Stimulated activated CD4-positive, alpha-beta T cell treated with anti-CD3 and anti-CD28 coated beads, Interleukin-1b, Interleukin-23, amount 100 ng/mL, for 1 hour (primary cell): ENCODE measurements at places on chromosomes 5 and 9.

GRCh38 chr9:89768051-89768450 is 163.2 kb downstream of the GADD45G start:
- DNase-seq = no peak

DNA sequence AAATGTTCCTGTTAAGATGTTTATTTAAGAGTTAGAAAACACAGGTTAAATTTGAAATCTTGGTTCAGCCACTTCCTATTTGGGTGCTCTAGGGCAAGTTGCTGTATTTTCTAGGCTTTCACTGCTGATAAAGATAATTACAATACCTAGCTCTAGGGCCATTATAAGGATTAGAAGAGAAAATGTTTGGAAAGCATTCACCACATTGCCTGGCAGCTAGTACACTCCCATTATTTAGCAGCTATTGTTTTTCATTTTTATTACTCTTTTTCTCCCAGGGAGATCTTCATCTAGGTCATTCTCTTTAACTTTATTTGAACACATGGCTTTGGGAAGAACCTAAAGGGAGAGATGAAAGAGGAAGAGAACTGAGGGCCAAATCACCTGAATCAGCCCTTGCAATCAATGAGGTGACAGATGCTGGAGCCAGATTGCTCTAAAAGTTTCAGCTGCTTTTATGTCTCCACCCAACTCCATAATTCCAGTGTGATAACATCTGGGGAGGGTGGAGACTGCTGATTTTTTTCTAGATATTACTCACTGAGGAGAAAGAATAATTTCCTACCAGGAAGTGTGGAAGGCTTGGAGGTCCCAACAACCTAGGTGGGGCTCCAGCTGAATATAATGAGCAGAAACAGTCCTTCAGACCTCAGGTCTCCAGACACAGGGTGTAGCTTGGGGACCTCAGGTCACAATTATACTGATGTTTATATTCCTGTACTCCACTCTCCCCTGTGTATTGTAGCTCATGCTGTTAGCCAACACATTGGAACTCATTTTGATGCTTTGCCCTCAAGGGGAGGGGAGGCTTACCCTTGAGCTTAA is 640.0 kb downstream of the RAB3C start:
- no peak for DNase-seq

DNA sequence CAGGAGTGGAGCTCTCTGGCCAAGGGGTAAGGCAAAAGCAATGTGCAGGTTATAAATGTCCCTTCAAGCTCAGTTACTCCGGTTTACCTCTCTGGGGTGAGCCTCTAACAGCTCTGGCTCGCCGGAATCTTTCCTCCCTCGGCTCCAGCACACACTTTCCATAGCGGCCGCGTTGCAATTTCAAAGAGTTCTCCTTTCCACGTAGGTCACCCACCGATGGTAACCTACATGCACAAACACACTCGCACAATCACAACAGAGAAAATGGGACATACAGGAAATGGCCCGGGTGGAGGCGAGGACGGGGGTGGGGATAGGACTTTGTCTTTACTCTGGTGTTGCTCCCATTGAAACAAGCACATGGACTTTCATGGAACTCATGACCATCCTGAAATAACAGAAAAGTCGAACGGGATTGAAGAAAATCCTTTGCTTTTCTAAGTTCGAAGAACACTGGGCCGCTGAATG is 1.2 kb downstream of the LHFPL2 start:
- DNase-seq = no peak

DNA sequence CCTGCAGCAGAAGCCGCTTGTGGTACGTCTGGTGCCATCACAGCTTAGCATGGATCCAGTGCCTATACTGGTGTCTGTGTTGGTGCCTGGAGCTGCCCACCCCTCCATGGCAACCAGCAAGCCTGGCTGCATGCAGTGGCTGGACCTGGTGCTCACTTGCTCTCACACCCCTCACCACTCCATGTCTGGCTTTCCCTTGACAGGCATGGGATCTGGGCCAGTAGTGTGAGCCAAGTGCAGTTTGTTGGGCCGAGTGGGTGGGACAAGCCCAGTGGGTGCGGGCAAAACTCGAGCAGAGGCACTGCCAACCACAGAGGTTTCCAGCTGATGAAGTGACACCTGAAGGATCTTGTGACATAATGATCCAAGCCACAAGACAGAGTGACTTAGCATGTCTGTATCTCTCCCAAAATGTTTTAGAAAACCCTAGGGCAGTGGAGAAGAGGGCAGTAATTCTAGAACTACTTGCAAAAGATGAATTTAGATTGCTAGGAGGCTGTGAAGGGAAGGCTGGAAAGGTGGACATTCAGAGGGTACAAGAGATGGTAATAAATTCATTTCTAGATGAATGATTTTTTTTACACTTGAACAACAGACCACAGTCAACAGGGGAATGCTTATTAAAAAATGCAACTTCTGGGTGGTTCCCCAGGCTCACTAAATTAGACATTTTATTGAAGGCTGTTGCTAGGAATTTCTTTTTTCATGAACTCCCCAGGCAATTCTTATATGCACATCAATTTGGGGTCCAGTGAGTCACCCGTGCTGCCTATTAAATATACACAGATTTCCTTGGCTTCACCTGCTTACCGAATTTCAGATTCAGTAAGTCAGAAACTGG is 660.3 kb downstream of the TLR4 start:
- no peak for DNase-seq

DNA sequence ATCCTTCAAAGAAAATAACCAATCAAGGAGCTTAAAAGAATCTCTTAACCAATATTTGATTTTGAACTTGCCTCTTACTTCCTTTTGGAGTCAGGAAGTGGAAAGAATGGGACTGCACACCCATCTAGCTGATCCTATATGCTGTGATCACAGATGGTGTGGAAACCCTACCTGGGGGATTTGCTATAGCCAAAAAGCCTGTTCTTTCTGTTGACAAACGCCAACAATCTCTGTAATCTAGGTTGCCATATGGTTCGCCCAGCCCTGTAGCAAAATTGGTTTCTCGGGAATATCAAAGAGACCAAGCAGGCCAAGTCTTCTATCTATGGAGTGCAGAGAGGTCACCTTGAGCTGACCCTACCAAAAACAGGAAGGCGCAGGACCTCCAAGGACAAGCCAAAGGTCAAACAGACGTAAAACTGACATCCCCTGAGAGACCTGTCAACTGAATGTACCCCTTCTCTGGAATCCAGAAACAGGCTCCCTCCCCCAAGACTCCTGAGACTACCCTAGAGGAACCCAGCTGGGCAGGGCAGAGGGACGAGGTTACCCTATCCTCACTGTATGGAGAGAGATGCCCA is 19.4 kb downstream of the NRG2 start:
- DNase-seq = no peak

- DNase-seq = no peak
These were observed 16.1 kb downstream of the LURAP1L start for GRCh38 chr9:12790883-12791282.

- DNase-seq = no peak
These were observed 60.7 kb downstream of the HRH2 start for GRCh38 chr5:175718401-175719108.

DNA sequence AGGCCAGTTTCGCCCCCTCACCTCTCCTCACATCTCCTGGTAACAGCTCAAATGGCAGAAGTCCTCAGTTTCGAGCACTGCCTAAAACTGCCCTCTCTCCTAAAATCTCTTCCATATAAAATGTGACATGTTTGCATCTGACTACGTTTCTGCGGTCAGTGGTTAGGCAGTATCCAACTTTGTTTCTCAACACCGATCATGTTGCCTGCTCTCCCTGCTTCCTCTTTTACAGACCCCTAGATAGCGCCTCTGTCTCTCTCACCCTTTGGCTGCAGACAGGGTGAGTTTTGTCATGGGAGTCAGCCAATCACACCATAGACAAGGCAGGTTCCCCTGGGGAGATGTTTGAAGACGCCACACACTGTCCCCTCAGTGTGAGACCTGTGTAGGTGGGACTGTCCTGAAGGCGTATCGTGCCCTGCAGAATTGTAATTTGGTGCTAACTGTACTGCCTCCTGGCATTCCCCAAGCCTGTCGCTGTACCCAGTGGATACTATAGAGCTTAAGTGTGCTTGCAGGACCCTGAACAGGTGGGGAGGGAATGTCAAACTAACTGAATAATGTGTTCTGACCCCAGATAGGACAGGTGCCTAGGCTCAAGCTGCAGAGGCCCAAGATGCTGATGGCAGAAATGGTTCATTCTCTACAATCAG is 1.1 kb downstream of the HEXB start:
- no peak for DNase-seq

- no peak for DNase-seq
These were observed 138.9 kb downstream of the C9orf50 start for GRCh38 chr9:129481810-129482511.

DNA sequence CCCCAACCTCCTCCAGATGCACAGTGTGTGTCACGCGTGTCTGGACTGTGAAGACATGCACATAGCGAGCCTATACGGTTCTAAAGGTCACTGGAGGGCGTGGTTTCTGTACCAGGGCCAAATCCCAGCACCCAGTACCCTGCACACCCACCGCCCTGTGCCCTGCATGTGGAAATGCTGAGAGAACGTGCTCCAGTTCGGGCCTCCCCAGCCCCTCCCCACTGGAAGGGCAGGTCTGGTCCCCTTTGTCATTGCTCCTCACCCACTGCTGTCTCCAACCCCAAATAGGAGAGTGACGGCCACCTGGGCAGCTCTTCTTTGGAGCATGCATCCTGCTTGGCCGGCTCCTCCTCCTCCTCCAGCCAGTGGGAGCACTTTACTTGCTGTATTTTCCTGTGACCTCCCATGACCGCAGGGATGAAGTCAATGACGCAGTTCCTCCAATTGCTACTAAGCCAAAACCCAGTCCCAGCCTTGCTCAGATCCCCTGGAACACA is 116.7 kb downstream of the WNK2 start:
- DNase-seq = no peak

DNA sequence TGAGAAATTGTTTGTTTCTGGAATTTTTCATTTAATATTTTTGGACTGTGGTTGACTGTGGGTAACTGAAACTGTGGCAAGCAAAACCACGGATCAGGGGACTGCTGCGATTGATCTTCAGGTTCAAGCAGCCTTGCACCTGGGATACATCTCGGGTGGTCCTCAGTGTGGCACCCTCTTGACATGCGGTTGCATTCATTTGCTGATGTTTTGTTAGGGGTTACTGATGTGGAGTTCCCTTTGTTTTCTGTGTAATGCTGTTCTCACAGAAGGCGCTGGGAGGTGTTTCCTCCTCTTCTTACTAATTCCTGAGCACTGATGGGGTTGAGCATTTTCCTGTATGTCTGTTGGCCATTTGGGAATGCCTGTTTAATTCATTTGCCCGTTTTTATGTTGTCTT is 60.4 kb downstream of the EHMT1 start:
- no peak for DNase-seq

DNA sequence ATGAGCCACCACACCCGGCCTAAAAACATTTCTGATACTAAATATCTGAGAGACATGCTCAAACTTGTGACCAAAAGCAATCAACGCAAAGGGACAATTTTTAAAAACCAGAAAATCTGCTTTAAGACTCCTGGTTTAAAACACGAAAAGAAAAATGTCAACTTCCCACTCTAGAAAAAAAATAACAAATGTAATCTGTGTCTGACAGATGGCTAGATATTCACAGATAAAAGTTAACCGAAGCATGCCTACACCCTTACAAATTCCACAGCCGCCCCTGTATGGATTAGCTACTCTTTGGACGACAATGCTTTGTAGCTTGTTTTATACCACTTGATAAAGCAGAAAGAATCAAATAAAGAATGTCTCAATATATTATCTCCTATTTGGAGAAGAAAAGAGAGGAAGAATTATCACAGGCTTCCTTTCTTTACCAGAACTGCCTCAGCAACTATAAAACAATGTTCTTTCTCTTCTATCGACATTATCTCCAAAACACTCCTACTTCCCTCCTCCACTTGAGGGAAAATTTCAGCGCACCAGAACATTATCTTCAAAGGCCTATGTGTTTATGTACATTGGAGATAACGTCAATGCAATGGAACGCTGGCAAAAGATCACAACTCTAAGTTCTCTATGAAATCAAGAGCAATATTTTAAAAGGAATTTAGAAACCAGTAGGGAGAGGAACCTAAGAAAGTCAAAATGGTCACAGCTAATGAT is 26.2 kb downstream of the CEMIP2 start:
- DNase-seq = no peak

DNA sequence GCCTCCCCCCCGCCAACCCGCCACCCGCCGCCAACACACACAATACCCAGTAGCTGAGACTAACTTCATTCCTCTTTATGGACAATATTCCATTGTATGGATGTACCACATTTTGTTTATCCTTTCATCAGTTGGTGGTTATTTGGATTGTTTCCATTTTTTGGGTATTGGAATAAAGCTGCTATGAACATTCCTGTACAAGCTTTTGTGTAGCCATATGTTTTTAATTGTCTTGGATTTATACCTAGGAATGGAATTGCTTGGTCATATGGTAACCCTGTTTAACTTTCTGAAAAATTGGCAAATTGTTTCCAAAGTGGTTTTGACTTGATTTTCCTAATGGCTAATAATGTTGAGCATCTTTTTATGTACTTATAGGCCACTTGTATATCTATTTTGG is 4.9 kb upstream of the UBTD2 start:
- no peak for DNase-seq

DNA sequence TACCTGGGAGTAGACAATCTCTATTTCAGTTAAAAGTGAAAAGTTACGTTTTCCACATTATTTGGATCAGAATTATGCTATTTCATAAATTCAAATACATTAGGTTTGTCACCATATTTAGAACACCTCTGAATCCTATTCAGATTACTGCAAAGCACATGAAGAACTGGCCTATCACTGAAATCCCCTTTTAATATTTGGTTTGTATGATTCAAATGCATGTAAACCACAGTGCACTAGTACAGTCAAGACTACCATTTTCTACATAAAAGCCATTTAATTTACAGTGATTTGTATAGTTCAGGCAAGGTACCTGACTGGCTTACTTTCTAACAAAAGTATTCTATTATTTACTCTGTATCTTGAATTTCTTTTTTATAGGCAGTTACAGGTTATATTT is 212.5 kb downstream of the MEF2C start:
- DNase-seq = no peak

- no peak for DNase-seq
These were observed 54.9 kb downstream of the FGF1 start for GRCh38 chr5:142630927-142631539.

DNA sequence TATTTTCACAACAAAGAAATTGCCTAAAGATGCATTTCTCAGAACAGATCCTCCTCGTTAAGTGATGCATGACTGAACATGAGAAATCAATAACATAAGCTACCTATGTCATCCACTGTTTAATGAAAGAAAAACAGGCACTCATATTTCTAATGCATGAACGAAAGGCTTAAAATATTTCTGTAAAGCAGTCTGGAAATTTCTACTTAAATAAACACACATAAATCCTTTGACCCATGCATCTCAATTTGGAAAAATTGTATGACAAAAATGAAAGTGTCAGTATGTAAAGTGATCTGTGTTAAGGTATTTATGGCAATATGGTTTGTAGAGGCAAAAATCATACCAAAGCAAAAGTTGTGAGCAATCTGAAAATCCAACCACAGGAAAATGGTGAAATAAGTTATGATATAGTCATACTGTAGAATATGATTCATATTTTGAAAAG is 399.2 kb upstream of the GRAMD2B start:
- DNase-seq = no peak

- DNase-seq = peak; percentile 40
These were observed 9.9 kb downstream of the ZBED3 start for GRCh38 chr5:77076961-77077828.

- no peak for DNase-seq
These were observed 1065.1 kb upstream of the WWC1 start for GRCh38 chr5:167226386-167226785.
